ENCODE measurements at places on chromosomes 2 and 18.
A peak's percentile ranks its signal among the peaks of the same experiment; 100 is the strongest.

- no peak for DNase-seq
Observed at GRCh38 chr18:955384-956066, 50.9 kb downstream of the ADCYAP1 start.

GRCh38 chr2:113915082-113915819, 25.4 kb downstream of the ACTR3 start:
- no peak for DNase-seq

DNA sequence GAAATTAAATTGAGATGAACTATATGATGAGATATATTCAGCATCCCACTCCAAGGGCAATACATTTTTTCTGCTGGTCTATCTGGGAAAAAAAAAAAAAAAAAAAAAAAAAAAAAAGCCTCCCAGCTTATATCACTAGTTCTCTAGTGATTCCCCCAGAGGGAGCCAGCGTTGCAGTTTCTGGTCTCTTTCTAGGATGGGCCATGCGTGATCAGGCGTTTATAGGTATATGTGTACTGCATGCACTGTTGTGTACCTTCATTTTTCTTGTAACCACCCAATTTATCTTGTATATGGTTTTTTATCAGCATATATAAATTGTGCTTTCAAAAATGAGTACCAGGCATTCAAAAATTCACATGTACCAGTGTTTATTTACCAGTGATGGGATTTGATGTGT, 35.1 kb downstream of the DCDC2C start:
- DNase-seq = peak; percentile 78

GRCh38 chr2:58558881-58559280, 317.8 kb upstream of the FANCL start:
- no peak for DNase-seq

GRCh38 chr2:223494942-223495341, 107.2 kb downstream of the SCG2 start:
- no peak for DNase-seq

GRCh38 chr2:103809941-103810441, 1043.9 kb upstream of the POU3F3 start:
- no peak for DNase-seq

DNA sequence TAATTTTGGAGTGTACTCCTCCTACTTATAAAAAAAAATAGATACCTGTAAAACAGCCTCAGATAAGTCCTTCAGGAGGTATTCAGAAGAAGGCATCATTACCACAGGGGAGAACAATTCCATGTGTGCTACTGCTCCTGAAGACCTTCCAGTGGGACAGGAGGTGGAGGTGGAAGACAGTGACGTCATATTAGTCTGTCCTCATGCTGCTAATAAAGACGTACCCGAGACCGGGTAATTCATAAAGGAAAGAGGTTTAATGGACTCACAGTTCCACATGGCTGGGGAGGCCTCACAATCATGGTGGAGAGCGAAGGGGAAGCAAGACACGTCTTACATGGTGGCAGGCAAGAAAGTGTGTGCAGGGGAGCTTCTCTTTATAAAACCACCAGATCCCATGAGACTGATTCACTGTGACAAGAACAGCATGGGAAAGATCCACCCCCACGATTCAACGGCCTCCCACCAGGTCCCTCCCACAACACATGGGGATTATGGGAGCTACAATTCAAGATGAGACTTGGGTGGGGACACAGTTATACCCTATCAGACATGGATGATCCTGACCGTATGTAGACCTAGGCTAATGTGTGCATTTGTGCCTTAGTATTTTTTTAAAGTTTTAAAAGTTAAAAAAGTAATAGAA, 98.4 kb downstream of the NDUFA10 start:
- DNase-seq = no peak

- DNase-seq = no peak
Observed at GRCh38 chr2:112993831-112994230, 11.4 kb upstream of the IL36A start.

DNA sequence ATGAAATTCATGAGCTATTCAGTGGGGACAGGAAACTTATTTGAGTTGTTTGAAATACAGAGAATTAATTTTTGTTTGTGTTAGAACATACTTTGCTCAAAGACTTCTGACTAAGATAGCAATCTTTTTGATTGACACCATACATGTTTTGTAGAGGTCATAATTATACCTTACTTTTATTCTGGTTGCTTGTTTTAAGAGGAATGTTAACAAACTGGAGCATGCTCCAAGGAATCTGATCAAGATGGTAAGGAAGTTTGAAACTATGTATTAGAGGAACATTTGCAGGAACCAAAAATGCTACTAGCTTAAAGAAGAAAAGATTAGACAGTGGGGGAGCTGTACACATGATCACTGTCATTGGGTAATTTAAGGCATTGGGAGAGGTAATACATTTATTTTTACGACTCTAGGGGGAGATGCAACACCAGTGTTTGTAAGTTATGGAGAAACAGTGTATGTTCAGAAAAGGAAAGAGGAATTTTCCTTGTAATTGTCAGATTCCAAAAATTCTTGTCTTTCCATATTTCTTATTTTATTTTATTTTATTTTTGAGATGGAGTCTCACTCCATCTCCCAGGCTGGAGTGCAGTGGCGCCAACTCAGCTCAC, 8.0 kb downstream of the AGFG1 start:
- no peak for DNase-seq

DNA sequence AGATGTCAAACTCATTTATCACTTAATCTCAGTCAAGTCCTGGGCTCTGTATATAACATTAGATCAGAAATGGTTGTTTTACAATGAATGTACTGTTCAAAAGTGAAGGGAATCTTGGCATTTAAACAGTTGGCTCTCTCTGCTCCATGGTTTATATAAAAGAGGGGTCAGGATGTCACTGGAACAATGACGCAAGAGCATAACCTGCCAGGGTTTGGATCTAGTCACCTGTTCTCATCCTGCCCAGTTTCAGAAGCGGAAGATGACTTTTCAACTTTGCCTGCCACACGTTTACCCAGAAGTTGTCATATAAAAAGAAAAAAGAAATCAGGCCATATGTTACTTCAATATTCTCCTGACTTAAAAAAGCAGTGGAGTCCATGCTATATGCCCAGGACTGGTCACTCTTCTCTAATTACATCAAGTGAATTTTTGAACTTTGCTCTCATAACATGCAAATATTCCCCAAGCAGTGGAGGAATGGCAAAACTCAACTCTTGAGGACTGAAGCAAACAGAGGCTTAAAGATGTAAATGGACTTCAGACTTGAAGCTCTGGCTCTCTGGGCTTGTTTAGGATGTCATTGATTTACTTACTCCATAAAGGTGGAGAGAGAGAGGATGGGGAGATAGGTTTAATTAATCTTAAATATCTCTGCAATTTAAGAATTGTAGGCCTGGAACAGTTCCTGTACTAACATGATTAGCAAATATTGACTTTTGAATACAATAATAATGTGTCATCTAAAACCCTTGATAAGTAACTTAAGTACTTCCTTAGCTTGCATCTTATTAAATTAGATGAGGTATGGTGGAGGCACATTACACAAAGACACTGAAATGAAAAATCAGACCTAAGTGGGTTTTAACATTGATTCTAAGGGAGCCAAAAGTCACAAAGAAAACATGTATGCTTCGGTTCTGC, 58.3 kb downstream of the ETAA1 start:
- DNase-seq = no peak

- DNase-seq = peak; percentile 15
Observed at GRCh38 chr2:138421971-138422335, 79.6 kb upstream of the SPOPL start.

DNA sequence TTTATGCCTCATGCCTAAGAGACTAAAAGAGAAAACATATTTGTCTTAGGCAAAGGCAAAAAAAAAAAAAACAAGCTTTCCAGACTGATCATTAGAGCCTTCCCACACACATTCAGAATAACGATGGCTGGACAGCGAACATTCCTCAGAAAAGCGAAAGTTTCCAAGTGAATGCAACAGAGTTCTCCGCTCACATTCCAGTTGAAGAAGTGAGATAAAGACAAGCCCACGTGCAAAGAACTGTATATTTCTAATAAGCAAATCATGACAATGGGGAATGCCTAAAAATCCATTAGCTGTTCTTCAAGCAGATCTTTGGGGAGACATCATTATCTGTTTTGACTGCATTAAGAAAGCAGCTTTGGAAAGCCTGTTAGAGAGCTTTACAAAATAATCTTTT, 347.9 kb downstream of the METTL4 start:
- DNase-seq = no peak

DNA sequence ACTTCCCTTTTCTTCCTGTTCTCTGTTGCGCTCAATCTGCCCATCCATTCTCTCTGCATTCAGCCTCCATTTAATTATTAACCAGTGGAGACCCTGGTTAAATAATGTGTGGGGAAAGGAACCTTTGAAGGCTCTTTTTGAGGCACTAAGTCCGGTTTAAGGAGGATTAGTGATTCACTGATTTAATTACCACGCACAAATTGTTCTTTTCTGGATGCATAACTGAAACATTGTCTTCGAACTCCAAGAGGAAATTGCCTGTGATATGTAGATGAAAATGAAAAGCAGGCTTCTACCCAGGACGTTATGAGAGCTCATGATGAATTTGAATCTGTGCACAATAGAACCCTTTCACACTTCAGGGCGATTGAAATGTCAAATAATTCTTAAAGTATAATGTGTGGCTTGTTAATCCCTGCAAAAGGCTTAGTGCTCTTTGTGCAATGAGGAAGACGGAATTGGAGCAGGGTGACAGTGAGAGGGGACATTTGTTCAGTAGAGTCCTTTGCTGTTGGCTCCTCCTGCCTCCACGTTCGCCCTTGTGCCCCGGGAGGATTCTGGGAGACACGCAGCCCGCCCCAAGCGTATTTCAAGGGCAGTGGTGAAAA, 51.1 kb upstream of the ZNF236 start:
- no peak for DNase-seq

GRCh38 chr2:40831321-40831873, 379.5 kb upstream of the SLC8A1 start:
- no peak for DNase-seq

GRCh38 chr2:17540093-17540812, at the start of gene VSNL1:
Gene VSNL1, plus strand, starts transcription at chr2:17540696. Its CDS starts 51,379 bp downstream, at chr2:17592075.
- peak; percentile 99 for DNase-seq

- no peak for DNase-seq
Observed at GRCh38 chr2:62469114-62469513, 36.9 kb downstream of the TMEM17 start.

DNA sequence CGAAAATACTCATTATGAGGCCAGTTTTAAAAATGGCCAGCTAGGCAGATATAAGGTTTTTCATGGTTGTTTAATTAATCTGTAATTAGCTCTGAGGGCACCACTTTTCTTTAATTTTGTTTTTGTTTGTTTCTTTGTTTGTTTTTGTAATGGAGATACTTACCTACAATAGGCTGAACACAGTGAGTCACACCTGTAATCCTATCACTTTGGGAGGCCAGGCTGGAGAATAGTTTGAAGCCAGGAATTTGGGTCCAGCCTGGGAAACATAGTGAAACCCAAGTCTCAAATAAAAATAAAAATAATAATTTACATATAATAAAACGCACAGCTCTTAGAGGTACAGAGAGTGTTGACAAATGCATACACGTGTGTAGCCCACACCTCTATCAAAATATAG, 56.8 kb upstream of the MSH2 start:
- peak; percentile 72 for DNase-seq

- DNase-seq = no peak
Observed at GRCh38 chr2:219919506-219919905, 292.1 kb downstream of the SLC4A3 start.

DNA sequence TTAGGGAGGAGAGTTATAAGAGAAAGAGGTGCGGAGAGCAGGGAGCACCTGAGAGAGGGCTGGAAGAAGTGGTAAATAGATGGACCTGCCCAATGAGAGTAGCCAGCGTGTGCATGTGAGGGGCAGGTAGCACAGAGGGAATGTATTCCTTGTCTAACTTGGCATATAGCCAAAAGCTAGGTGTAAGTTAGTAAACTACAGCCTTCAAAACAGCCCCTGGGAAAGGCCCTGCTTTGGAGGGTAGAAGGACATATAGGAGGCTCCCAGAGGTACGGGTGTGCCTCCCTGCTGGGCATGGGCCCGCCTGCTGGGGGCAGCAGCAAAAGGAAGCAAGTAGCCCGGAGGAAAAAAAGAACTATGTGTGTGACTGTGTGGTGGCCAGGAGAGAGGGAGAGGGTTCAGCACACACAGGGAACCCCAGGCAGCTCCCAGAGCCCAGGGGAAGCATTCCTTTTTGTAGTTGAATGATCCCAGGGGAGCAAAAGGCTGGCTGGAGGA, 48.0 kb downstream of the TCF7L1 start:
- DNase-seq = no peak

DNA sequence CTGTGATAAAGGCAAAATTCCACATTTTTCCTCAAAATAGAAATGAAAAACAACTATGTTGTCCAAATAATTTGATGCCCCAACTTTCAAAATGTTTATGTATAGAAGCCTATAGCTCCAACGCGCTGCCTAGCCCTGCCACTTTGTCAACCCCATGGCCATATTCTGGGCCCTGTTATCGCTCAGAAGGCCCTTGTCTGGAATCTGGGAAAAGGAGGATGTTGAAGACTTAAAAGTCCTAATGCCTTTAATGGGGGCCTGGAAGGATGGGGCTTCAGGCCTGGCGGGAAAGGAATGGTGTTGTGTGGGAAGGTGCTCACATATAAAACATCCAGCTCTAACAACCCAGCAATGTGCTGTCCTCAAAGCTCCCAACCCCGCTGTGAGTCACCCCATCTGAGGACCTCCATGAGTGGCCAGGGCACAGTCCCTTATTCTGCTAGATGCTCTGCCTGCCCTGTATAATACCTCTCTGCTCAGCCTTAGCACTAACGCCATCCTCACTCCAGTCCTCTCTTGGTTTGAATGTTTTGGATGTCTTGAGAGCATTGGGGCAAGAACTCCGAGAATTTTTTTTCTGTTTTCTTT, 86.0 kb downstream of the ACSL3 start:
- DNase-seq = no peak

GRCh38 chr2:191679818-191680600, 2.1 kb downstream of the NABP1 start:
- no peak for DNase-seq

DNA sequence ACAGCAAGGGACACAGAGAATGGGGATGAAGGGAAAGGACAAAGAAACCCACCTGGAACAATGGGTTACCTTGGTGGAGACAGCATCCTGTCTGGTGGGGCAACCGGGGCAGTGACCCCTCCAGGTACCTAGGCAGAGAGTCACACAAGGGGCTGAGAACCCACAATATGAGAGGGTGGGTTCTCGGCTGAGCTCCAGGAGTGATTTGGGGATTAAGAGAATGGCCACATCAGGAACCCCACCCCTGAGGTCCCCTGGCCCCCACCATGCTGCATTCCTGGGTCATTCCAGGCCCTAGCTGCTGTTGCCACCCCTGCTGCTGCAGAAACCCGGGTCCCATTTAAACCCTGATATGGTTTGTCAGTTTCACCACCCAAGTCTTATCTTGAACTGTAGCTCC, 172.3 kb downstream of the RTP5 start:
- no peak for DNase-seq

Data from SW480 (cell line).